SHP77 (cell line): ENCODE measurements at places on chromosomes 2 and 18.

- no peak for DNase-seq
Observed at GRCh38 chr2:15096873-15097272, 464.3 kb downstream of the NBAS start.

DNA sequence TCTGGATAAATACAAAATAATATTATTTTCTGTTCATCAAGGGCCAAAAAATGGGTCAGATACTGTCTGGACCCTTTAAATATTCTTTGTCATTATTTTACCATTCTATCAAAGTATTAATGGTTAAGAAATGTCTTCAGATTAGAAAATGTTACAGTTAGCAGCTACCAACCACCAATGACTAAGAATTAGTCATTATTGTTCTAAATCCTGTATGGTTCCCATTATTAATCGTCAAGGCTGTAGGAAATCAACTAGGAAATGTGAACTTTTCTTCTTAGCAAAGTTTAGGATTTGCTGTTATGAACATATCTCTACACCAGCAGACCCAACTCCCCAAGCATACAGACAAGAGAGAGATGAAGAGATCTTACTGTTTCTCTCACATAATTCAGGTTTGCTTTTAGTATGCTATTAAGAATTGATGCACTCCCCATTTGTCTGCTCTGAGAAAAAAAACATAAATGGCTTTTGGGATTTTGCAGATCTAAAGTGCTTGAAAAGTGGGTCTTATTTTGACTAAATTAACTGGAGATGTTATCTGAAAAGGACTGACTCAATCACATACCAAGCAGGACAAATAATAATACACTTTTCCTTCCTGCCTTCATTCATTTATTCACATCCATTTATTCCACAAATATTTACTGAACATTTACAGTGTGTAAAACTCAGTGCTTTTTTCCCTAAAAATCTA lies 147.7 kb downstream of the PPP1R1C start:
- DNase-seq, result no peak

DNA sequence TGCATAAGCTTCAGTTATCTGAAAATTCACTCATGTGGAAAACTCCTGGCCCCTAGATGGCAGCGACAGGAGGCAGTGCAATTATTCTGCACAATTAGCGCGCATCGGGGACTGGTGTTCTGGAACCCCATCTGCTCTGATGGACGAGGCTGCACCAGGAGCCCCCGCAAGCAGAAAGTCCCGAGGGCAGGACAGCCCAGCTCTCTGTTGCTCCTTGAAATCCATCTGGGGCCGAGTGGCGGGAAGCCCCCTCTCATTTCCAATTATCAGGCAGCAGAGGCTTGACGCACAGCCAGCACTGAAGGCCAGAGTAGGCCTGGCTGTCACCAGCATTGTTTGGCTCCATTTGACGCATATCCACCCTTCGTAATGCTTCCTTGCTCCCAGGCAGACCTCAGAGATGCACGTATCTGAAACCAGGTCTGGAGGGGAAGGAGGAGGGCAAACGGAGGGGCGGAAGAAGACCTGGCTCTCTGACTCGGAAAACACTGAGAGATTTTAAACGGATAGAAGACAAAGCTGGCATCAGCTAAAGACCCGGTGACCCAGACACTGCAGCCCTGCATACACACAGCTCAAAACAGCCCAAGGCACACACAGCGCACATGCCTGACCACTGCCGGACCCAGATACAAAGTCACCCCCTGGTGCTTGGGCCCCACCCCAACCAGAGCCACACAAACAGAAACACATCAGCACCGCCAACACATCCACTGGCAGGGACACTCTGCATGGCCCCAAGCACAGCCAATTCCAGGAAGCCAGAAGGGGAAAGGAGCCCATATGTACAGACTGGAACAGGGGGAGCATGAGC lies 69.8 kb downstream of the TNS1 start:
- no peak for DNase-seq

GRCh38 chr18:78992041-78993011 lies 12.7 kb downstream of the SALL3 start:
- DNase-seq, result no peak

GRCh38 chr2:240627736-240628506 lies 2.6 kb downstream of the GPR35 start:
- no peak for DNase-seq
